ENCODE measurements at places on chromosomes 5 and 9. TPM values are rescaled to one million over a fixed set of nuclear protein-coding genes. Genes with fewer than 3 reads are reported as not detected.

Gene ZFP2
- total RNA-seq, result 0.18 TPM

Gene FBLL1
- total RNA-seq, result not detected

Gene SPATA6L
- 0.27 TPM for total RNA-seq

Gene ZNF366
- not detected for total RNA-seq

Gene BASP1
- total RNA-seq, result not detected

Gene PLPP7
- not detected for total RNA-seq

Gene ZCCHC10
- 33.9 TPM for total RNA-seq

Gene FKBP15
- total RNA-seq, result 38.6 TPM

Gene PITX1
- not detected for total RNA-seq

Gene OLFML2A
- total RNA-seq, result not detected

Gene MYMK
- total RNA-seq, result not detected

Gene PFN3
- total RNA-seq, result not detected

Gene MARCOL
- total RNA-seq, result not detected

Gene KLHL9
- 17.1 TPM for total RNA-seq

Gene PSAT1
- total RNA-seq, result 65.4 TPM

Gene GLRA1
- not detected for total RNA-seq

Gene SNX30
- 4.1 TPM for total RNA-seq

Gene SNCB
- not detected for total RNA-seq
